H1 (cell line): ENCODE measurements at places on chromosomes 13 and 19.

DNA sequence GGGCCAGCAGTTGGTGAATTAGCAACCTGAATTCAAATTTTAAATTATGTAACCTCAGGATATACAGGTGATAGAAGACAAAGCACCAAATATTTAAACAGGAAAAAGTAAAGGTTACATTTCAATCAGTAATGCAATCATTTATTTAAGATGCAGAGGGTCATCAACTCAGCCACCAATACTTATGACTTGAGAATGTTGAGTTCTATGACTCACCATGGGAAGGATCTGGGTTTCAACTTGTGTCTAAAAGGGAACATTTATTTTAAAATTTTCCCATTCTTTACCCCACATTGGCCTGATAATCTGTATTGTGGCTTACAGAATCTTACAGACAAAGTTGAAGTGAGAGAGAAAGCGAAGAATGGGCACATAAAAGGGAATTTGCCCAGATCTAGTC lies 418.0 kb downstream of the NDFIP2 start:
- no peak overlapping the region for H3K27ac ChIP-seq
- no peak for DNase-seq
- H3K4me3 ChIP-seq = no peak overlapping the region
- H3K4me1 ChIP-seq = no peaks in the 10 kb centered on the region; the same call in 1 of the 2 replicates
- no peaks in the 10 kb centered on the region for H3K27me3 ChIP-seq

GRCh38 chr13:24629320-24629719 lies 50.9 kb upstream of the ATP12A start:
- no peaks in the 10 kb centered on the region; the same call in 1 of the 2 replicates for H3K27me3 ChIP-seq
- no peak for DNase-seq
- H3K4me1 ChIP-seq = peaks cover 2% of the 10 kb centered on the region; the same call in 1 of the 2 replicates
- H3K4me3 ChIP-seq = no peak overlapping the region

DNA sequence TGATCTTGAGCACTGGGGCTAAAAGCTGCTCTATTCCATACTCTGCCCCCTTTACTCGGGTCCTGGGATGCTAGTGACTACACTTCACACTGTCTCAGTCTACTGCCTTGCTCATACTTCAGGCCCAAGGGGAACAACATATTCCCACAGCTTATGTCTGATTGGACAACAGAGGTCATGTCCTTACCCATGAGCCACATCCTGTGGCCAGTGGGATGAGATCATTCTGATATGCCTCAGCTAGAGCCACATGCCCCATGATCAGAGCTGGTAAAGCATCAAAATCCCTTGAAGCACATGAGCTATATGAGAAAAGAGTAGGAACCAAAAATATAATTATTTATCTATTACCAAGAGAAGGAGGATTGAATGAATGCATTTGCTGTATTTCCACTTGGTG lies 290.1 kb upstream of the TSHZ3 start:
- no peaks in the 10 kb centered on the region for H3K4me1 ChIP-seq
- no peak overlapping the region for H3K27ac ChIP-seq
- no peaks in the 10 kb centered on the region for H3K36me3 ChIP-seq
- no peaks in the 10 kb centered on the region for H3K27me3 ChIP-seq

- no peak overlapping the region for H3K4me3 ChIP-seq
- H3K4me1 ChIP-seq = no peaks in the 10 kb centered on the region
- no peak overlapping the region for H3K27ac ChIP-seq
- no peaks in the 10 kb centered on the region for H3K36me3 ChIP-seq
- no peak for DNase-seq
- H3K27me3 ChIP-seq = no peaks in the 10 kb centered on the region
Observed at GRCh38 chr13:74868049-74868448, 613.9 kb downstream of the TBC1D4 start.

GRCh38 chr19:5850189-5850588 lies 1.1 kb downstream of the FUT3 start:
- H3K27me3 ChIP-seq = no peaks in the 10 kb centered on the region
- no peak overlapping the region for H3K27ac ChIP-seq
- H3K36me3 ChIP-seq = no peaks in the 10 kb centered on the region
- no peak for DNase-seq

DNA sequence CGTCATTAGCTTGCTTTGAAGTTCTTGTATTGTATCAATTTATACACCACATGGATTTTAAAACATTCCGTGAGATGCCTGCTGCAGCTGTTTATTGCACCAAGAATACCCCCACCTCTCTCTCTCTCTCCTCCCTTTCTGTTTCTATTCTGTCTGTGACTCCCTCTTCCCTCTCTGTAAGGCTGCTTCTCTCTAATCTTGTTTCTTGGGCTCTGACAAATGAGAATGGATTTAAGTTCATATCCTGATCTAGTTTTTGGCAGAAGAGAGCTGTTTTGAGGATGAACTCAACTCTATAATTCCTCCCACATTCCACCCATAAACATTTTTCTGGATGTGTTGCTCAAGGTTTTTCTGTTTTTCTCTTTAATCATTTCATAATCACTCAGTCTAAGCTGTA lies 144.3 kb upstream of the FRY start:
- no peak for DNase-seq
- no peaks in the 10 kb centered on the region for H3K27me3 ChIP-seq
- H3K4me1 ChIP-seq = no peaks in the 10 kb centered on the region
- H3K36me3 ChIP-seq = no peaks in the 10 kb centered on the region
- H3K27ac ChIP-seq = no peak overlapping the region
- no peak overlapping the region for H3K4me3 ChIP-seq

DNA sequence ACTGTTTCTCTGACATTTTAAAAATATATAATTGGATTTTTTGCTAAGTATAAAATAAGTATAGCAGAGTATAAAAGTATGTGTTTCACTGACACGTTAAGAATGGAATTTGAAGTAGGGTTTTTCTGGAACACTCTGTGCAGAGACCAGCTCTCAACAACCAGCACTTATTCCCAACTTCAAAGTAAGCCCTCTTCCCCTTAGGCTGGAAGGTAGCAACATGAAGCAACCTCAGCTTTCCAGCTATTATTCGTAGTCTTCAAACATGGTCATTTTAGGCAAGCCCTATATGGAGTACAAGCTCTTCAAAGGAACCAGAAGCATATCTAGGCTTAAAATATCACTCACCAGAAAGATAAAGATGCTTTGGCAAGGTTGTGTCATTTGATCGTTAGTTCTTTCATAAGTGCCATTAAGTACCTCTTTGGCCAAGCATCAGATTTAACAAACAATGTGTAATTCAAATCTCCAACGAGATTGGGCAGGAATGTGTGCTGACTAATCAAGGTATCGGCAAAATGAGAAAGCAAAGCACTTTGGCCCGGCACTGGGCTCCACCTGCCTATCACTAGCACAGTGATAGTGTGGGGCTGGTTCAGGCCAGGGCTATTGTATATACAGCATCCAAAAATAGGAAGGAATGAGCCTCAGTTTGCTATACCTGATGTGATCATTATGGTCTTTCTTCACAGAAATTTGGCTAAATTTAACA lies 95.9 kb upstream of the FREM2 start:
- H3K36me3 ChIP-seq = no peaks in the 10 kb centered on the region
- H3K27ac ChIP-seq = no peak overlapping the region
- H3K4me1 ChIP-seq = no peaks in the 10 kb centered on the region
- H3K4me3 ChIP-seq = no peak overlapping the region
- no peak for DNase-seq

GRCh38 chr13:84405286-84405685 lies 523.0 kb upstream of the SLITRK1 start:
- DNase-seq = no peak
- no peaks in the 10 kb centered on the region for H3K27me3 ChIP-seq
- no peak overlapping the region for H3K4me3 ChIP-seq
- H3K36me3 ChIP-seq = no peaks in the 10 kb centered on the region
- H3K27ac ChIP-seq = no peak overlapping the region

DNA sequence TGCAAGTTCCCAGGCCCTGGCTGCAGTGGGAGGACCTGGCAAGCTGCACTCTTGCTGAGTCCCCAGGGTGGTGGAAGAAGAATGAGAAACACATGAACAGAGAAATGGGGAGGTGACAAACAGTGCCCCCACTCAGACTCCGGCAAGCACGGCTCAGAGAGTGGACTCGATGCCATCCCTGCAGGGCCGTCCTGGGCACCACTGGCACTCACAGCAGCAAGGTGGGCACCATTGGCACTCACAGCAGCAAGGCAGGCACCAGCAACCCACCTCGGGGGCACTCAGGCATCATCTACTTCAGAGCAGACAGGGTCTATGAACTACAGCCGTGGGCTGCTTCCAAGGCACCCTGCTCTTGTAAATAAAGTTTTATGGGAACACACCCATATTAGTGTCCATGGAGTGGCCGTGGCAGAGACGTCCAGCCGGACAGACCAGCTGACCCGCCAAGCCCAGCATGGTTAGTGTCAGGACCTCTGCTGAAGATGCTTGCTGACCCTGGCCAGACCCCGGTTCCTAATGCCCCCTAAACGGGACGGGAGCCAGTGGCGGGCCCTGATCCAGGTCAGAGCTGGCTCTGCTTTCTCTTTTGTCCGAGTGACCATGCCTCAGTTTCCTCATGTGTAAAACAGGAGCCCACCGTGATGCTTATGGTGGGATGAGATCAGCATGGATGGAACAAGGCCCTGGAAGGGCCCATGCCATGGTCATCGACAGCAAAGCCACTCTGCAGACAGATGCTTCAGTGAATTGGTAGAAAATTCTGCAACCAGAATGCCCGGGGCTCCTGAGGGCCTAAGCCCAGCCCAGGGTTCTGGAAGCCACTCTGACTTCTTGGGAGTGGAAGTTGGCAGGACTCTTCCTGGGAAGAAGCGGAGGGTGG lies 2.1 kb upstream of the F10 start:
- H3K4me1 ChIP-seq = no peaks in the 10 kb centered on the region
- no peak overlapping the region for H3K4me3 ChIP-seq
- DNase-seq = no peak
- H3K27ac ChIP-seq = no peak overlapping the region
- H3K27me3 ChIP-seq = no peaks in the 10 kb centered on the region
- H3K36me3 ChIP-seq = no peaks in the 10 kb centered on the region; the same call in 1 of the 2 replicates

DNA sequence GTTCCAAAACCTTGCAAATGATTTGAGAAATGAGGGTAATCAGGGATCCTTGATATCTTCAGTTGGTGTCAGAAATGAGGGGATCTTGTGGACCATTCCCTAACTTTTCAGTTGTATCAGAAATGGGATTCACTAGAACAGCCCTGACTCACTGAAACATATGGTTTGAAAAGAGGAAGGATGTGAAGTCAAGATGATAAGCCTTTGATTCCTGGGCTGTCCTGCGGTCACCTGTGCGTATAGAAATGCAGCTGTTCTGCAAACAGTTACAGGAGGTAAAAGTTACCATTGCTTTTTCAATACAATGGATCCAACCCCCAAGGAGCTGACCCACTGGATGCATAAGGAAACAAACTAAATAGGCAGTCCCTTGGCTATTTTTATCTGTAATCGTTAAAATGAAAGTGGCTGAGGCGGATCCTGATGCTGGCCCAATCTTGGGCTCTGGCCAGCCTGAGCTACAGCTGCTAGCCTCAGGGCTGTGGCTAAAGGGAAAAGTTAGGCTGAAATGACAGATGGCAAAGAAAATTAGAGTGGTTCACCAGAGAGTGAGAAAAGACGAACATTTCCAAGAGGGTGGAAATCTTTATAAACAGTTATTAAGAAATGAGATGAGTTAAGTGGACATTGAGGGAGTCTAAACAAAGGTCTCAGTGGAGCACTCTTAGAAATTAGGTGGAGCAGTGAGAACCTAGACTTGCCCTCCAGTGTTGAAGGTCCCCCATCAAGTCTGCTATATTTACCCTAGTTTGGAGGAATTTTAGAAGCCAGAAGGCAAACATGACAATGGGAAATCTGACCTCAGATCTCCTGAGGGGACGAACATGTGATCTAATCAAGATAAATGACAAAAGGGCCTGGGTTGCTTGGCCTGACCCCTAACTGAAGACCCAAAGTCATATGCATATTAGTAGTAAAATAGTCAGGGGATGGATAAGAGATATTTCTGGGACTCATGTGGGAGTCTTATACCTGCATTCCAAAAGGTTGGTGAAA lies 7.6 kb downstream of the SIGLECL1 start:
- peak overlapping the region; percentile 27; the same call in 1 of the 2 replicates for H3K4me3 ChIP-seq
- H3K27me3 ChIP-seq = no peaks in the 10 kb centered on the region
- peaks cover 4% of the 10 kb centered on the region; the same call in 1 of the 2 replicates for H3K4me1 ChIP-seq
- no peak for DNase-seq

DNA sequence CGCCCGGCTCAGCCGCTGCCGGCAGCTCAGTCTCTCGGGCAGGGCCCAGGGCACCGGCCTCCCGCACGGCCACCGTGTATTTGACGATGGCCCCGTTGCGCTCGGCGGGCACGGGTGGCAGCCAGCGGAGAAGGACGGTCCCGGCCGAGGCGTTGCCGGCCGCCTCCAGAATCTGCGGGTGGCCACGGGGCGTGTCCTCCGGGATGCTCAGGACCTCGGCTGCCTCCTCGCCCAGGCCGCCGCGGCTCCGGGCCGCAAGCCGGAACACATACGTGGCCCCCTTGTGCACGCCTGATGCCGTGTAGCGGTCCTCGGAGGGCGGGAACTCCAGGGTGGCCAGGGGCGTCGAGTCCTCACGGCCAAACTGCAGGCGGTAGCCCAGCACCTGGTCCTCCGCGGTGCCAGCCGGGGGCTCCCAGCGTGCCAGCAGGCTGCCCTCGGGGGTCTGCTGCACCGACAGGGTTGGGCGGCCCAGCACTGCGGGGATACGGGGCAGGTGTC lies 117.7 kb downstream of the PTPRS start:
- peaks cover 29% of the 10 kb centered on the region for H3K36me3 ChIP-seq
- H3K4me3 ChIP-seq = no peak overlapping the region
- no peaks in the 10 kb centered on the region for H3K27me3 ChIP-seq
- no peak for DNase-seq
- H3K27ac ChIP-seq = no peak overlapping the region

DNA sequence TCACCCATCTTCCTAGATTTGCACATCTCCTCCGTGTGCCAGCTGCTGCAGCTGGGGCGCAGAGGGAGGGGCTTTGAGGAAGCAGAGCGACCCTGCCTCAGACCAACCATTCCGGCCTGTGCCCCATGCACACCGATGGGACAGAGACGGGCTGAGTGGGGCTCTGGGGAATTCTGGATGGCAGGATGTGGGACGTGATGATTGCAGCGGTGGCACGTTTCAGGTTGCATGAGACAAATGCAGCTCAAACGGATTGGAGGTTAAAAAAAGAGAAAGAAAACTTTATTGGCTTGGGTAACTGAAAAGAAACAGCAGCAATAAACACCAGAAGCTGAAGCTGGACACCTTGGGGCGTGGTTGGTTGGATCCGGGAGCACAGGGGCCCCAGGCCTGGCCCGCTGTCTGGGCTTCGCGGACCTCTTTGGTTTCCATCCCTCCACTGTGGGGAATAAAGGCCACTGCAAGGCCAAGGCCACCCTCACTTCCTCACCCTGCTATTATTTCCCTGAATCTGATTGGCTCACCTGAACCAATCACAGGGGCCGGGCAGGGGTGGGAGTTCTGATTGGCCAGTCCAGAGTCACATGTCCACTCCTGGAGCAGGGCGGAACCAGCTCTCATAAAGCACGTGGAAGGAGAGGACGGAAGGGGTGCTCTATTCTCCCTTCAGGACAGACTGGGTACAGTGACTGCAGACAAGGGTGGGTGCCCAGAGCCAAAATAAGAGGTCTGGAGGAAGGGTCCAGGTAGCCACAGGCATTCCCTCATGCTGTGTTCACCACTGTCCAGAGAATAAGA lies 6.1 kb upstream of the ZNF787 start:
- H3K36me3 ChIP-seq = no peaks in the 10 kb centered on the region
- no peak for DNase-seq
- no peaks in the 10 kb centered on the region for H3K27me3 ChIP-seq
- no peaks in the 10 kb centered on the region; the same call in 1 of the 2 replicates for H3K4me1 ChIP-seq
- H3K27ac ChIP-seq = no peak overlapping the region

- H3K4me1 ChIP-seq = peaks cover 21% of the 10 kb centered on the region
- H3K27ac ChIP-seq = no peak overlapping the region; the same call in 1 of the 2 replicates
- DNase-seq = no peak
- H3K4me3 ChIP-seq = no peak overlapping the region
- no peaks in the 10 kb centered on the region for H3K36me3 ChIP-seq
- no peaks in the 10 kb centered on the region for H3K27me3 ChIP-seq
Observed at GRCh38 chr19:3669947-3670795, 30.1 kb downstream of the PIP5K1C start.
